ENCODE measurements at places on chromosomes 6 and 20. TPM values are rescaled to one million over a fixed set of nuclear protein-coding genes. Genes with fewer than 3 reads are reported as not detected.

F13A1 gene
- total RNA-seq: 5.4 TPM

SNAP91 gene
- total RNA-seq: not detected

TMEM74B gene
- 1.2 TPM for total RNA-seq

TMEM217 gene
- total RNA-seq: 0.80 TPM

GNAS gene
- total RNA-seq: 828 TPM

USP49 gene
- 0.94 TPM for total RNA-seq

CASS4 gene
- 0.14 TPM for total RNA-seq

PNPLA1 gene
- total RNA-seq: not detected

CCN5 gene
- not detected for total RNA-seq

TREML2 gene
- 0.07 TPM for total RNA-seq

SLC12A5 gene
- not detected for total RNA-seq

KCNK15 gene
- not detected for total RNA-seq

NHLRC1 gene
- 0.40 TPM for total RNA-seq

TP53INP2 gene
- 3.3 TPM for total RNA-seq

CGA gene
- not detected for total RNA-seq

BPI gene
- total RNA-seq: not detected

AHI1 gene
- total RNA-seq: 5.4 TPM

LAMA2 gene
- 2.7 TPM for total RNA-seq

GSTA4 gene
- total RNA-seq: 12.1 TPM

SCUBE3 gene
- total RNA-seq: 1.2 TPM

SAMD5 gene
- 1.5 TPM for total RNA-seq

C6orf15 gene
- total RNA-seq: 0.29 TPM

Measured in epithelial cell of proximal tubule (primary cell).